ENCODE measurements at places on chromosomes 13 and 19.

DNA sequence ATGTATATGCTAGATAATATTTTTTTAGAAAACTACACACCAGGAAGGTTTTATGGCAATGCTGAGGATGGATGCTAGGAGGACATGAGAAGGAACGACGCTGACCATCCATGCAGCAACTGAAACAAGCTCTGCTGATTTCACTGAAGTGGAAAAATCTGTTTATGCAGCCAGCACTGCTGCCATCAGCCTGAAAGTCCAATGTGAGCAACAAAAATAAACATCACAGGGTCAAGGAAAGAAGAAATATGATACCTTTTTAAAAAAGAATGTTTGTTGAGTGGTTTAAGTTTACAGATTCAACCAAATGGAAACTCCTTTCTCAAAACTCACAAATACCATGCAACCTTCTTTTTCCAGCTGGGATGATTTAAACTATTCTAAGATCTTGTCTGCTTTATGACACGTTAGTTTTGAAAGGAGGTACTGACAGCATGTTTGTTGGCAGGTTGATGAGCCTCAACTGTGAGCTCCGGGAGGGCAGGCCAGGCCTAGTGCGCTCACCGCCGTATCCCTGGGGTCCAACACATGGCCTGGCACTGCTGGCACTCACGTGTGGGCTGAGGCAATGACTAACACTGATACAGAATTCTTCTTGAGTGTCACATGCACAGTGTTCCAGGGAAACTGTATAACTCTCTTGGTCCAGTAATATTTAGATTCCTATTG, 46.8 kb downstream of the LATS2 start:
- DNase-seq = no peak

- DNase-seq = no peak
Observed at GRCh38 chr19:13507053-13507611, 853 bp upstream of the CACNA1A start.

DNA sequence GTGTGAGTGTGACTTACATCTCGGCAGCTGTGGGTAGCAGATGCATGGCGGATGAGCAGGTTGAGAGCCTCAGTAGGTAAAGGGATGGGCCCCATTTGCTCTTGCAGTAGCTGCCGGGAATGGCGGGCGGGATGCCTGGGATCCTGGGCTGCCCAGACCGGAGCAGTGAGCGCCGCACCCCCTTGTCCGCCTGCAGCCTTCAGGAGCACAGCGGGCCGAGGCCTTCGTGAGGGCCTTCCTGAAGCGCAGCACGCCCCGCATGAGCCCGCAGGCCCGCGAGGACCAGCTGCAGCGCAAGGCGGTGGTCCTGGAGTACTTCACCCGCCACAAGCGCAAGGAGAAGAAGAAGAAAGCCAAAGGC, 4.1 kb downstream of the POP4 start:
- DNase-seq = no peak

GRCh38 chr13:105365021-105365550, 1170.4 kb downstream of the EFNB2 start:
- DNase-seq = no peak

- peak; percentile 12 for DNase-seq
Observed at GRCh38 chr19:34220472-34221063, 33.8 kb upstream of the GARRE1 start.

- DNase-seq = no peak
Observed at GRCh38 chr19:50162988-50163387, at the start of gene IZUMO2. Gene IZUMO2 (minus strand): TSS chr19:50163281. CDS start chr19:50163194, 87 bp downstream.

GRCh38 chr13:50693727-50694126, 149.8 kb downstream of the DLEU7 start:
- DNase-seq = no peak

- no peak for DNase-seq
Observed at GRCh38 chr19:16702123-16702522, 17.5 kb upstream of the NWD1 start.

DNA sequence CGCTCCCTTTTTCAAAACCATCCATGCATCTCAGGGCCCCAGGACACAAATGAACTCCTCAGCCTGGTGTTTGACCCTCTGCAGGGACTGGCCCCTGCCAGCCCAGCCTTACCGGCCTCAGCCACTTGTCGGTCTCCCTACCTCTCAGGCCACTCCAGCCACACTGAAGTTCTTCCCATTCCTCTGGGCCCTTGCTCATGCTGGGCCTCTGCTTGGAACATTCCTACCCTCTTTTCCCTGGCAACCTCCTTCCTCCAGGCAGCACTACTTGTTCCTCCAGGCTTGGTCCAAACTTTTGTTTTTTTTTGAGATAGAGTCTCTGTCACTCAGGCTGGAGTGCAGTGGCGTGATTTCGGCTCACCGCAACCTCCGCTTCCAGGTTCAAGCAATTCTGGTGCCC, 7.6 kb upstream of the EGLN2 start:
- DNase-seq = no peak

DNA sequence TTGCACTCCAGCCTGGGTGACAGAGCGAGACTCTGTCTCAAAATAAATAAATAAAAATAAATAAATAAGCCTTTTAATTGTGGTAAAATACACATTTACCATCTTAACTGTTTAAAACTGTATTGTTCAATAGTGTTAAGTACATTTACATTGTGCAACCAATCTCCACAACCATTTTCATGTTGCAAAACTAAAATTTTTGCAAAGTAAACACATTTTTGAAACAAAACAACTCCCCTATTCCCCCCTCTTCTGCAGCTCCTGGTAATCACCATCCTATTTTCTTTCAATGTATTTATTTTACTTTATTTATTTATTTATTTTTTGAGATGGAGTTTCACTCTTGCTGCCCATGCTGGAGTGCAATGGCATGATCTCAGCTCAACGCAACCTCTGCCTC, 5.8 kb upstream of the B9D2 start:
- DNase-seq = no peak

DNA sequence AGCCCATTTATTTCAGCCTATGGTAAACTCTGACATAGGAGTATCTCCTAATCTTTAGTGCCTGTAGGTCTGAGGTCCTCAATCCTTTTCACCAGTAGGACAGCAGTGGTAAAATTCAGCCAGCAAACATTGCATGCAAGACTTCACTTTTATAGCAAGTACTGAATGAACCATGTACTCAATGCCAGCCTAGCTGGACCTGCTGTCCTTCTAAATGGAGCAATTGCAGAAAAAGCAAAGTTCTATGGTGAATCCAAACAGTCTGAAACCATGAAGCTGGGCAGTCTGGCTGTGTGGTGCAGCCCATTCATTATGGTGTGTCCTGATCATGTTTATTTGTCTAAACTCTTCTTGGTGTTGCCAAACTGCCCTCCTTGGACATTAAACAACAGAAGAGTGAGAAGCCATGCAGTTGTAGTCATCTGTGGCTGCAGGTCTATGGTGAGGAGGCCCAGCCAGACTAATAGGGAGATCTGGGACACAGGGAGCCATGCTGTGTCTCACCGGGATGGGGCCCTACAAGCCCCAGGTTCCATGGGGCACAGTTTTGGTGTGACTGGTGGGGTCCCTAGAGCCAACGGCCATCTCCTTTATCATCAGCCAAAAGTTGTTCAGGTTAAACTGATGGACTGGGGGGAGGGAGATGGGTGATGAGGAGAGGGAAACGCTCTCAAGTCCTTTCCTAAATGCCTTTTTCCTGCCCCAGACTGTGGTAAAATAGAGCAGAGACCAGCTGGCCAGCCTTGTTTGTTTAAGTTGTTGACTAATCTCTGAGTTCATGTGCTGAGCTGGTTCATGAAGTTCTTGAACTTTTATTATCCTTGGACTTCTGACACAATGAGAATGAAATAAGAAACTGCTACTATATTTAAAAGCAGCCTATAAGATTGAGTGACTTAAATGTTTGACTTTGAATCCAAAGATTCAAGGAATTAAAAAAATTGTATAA, 20.6 kb upstream of the TNFSF11 start:
- DNase-seq = no peak

GRCh38 chr13:74987124-74987690, 494.8 kb downstream of the TBC1D4 start:
- peak; percentile 63 for DNase-seq

DNA sequence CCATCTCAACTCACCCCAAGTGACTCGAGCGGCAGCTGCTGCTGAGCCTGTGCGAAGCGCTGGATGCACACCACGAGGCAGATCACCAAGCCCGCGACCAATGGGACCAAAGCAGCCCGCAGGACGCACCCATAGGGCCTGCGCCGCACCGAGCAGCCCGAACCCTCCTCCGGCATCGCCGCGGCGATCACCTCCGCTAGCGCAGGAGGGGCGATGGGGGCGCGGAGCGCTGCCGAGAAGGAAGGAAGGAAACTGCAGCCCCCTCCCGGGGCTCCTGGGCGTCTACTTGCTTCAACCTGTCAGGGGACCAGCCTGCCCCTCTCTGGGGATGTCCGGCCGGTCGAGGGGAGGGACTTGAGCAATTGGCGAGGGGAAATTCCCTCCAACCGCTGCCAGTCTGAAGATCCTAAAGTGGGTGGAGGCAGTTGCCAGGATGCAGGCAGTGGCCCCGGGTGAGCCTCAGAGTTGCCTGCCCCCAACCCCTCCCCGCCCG, at the start of gene CD70:
CD70 (minus strand) TSS at position 324 of the 493 bp plus-strand sequence; CDS start at position 176, 148 bp downstream.
- no peak for DNase-seq

DNA sequence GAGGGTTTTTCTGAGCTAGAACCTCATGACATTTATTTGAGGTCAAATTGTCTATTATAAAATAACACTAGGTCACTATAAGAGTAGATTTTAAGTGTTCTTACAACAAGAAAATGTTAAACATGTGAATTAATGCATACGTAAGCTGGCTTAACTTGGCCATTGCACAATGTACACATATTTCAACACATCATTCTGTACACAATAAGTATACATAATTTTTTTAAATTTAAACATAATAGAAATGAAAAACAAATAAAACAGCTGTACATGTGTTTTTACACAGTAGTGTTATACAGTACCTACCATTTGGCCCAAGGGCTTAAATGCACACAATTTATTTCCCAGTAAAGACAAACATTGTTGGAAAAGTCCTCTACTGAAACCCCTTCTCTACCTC, 269.9 kb downstream of the DACH1 start:
- DNase-seq = no peak

Data from NCI-H2171 (cell line).